ENCODE measurements at places on chromosomes 3 and 15.

DNA sequence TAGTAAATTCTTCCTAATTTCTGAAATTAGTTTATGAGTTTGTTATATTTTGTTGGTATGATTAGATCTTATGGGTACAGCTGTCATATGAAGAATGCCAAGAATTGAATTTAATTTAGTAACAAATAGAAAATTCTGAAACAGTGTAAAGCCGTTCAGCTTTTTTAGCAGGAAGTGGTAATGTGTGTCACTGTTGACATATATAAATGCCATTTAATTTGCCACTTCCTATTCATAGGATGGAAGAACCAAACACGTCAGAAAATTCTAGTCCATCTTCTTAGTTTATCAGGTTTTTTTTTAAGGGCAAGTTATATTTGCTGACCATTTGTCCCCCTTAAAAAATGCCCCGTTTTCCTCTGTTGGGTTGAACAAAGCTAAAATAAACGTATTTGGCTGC is 43.0 kb downstream of the RAB8B start:
- no peak for DNase-seq

DNA sequence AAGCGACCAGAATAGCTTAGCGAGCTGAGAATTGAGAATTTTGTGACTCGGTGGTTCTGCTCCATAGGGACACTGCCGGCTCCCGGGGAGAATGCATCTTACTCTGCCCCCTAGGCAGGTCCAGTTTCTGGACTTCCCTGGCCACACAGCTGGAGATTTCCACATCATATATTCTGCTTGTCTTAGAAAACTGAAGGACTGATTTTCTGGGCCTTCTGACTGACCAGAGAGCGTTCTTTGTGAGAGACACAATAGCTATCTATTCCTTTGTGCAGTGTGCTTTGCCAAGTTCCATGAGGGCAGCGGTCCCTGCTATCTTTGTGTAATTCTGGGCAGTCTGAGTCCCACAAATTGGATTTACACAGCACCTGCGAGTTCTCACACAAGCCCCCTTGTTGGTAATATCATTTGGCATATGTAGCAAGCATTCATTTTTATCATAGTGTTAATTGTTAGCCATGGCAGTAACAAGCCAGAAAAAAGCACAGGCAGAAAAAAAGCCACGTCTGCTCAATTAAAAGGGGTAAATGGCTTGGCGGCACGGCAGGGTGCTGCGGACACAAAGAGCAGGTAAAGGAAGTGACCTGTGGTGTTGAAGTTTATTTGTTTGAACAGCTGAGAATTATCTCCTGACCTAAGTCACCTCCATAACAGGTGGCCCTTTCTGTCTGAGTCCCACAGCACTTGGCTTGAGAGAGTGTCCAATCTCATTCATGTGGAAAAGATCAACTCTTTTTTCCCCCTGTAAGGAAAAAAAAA is 688.7 kb downstream of the TUSC7 start:
- no peak for DNase-seq

DNA sequence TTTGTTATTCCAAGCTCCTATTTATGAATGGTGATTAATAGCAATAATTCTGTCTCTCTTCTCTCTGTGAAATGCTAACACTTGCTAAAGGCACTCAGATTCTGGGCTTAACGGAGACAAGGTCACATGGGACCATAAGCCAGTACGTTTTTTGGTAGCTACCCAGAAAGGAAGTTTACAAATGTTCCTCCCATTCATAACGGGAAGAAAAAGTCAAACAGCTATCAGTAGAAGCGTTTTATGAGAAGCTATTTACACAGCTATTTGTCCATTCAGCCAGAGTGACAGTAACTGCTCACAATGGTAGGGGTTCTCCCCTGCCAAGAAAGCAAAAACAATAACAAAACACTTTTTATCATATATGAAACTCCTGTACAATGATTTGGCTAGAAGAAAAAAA is 51.5 kb downstream of the ZMAT3 start:
- DNase-seq = no peak

DNA sequence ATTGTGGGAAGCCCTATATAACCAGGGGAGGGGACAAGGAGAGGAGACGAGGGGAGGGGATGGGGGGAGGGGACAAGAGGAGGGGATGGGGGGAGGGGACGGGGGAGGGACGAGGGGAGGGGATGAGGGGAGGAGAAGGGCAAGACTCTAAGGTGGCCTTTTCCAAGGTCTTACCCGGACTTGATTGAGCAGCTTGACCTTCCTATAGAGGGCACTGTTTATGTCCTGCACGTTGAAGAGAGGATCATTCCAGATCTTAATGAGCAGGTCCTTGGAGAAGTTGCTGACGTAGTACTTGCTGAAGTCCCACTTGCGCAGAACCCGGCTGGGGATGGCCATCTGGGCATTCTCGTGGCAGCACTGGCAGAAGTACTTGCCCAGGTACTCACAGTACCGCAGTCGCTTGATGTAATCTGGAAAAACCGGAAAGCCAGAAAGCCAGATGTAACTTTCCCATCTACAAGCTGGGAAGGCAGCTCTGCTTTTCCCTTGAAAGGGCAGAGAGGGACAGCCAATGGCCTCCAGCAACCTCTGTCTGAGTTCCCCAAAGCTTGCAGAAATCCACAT is 55.7 kb downstream of the RUBCN start:
- DNase-seq = no peak

GRCh38 chr3:157104521-157104920 is 55.4 kb downstream of the CCNL1 start:
- no peak for DNase-seq

- DNase-seq = no peak
Measured at GRCh38 chr3:7436542-7436941, 575.6 kb downstream of the GRM7 start.

GRCh38 chr3:104523136-104523535 is 843.6 kb upstream of the ALCAM start:
- DNase-seq = no peak

- DNase-seq = no peak
Measured at GRCh38 chr15:97174886-97175540, 785.5 kb upstream of the ARRDC4 start.

DNA sequence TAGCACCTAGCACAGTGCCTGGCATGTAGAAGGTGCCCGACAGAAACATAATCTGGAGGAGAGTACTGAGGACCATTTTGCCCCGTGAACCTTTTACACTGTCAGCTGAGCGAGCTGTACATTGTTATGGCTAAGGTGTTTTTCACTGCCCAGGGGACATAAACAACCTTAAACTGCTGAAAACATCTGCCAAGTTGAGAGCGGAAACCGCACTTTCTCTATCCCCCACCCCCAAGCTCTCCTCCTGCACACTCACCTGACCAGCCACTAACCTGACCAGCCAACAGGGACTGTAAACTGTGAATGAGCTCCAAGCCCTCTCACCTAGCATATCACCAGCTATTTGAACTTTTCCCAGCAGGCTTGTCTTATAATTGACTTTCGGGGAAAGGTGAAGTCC is 17.6 kb downstream of the RAB43 start:
- no peak for DNase-seq

- DNase-seq = peak; percentile 51
Measured at GRCh38 chr3:39267631-39268548, 11.9 kb downstream of the CX3CR1 start.

DNA sequence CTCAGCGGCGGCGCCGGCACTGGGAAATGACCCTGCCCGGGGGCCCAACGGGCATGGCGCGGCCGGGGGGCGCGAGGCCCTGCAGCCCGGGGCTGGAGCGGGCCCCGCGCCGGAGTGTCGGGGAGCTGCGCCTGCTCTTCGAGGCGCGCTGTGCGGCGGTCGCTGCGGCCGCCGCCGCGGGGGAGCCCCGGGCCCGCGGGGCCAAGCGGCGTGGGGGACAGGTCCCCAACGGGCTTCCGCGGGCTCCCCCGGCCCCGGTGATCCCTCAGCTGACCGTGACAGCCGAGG is 172 bp downstream of the ITPKA start:
- no peak for DNase-seq

DNA sequence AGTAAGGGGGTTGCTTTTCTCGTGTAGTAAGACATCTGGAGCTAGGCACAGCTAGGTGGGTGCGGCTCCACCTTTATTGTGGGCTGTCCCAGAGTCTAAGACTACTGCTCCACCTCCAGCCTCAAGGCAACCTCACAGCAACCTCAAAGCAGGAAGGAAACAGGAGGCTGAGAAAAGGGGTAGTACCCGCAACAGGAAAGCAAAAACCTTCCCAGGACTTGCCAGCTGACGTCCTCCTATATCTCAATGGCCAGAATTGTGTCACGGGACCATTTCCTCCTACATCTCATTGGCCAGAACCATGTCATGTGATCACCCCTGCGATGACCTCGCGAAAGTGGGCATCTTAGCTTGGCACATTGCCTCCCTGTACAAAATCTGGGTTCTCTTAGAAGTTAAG is 4.3 kb upstream of the GPR160 start:
- no peak for DNase-seq

- DNase-seq = no peak
Measured at GRCh38 chr3:41565003-41565402, 365.7 kb downstream of the CTNNB1 start.

DNA sequence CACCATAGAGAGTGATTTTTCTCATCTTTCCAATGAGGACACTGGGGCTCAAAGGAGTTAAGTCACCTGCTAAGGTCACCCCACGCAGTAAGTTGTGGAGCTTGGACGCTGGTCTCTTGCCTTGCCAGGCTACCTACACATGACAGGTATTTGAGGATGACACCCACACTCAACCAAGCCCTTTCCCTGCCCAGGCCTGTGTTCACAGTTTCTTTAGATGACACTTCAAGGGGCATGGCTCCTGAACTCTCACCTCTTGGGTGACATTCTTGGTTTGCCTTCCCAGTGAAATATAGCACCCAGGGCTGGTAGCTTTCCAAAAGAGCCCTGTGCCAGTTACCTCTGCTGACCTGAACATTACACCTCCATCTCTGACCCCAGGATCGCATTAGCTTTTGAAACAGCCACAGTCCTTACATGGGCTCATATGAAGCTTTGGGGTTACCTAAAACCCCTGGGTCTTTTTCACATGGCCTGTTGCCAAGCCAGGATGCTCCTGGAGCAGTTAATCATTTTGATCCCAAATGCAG is 148.0 kb downstream of the RPLP1 start:
- no peak for DNase-seq

DNA sequence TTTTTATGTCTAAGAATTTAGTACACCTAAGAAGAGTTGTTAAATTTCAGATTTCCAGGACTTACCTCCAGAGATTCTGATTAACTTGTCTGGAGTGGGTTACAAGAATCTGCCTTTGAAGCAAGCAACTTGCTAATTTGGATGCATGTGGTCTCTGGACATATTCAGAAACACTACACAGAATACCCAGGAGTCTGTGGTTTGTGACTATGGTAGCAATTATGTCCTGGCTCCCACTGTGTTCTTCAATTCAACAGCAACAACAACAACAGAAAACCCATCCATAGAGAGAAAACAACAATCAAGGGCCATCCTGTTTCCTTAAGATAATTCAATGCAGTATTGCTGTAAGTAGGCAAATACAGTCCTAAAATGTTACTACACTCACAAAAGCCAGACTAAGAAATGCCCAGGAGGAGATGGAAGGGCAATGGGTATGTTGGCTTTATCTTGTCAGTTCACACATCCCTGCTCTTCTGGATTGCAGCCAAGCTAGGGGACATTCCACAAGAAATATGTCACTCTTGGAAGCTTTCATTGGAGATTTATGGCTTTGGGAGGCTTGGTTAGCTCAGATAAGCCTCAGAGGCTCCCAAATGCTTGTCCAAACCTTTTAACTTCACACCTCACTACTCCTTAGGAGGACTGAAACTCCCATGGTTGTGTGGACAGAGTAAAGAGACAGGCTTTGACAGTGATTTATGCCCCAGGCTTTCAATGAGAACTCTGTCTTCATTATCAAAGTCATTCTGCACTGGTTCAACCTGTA is 99.4 kb upstream of the MRPL3 start:
- no peak for DNase-seq

GRCh38 chr3:150972366-150973071 is at the start of gene CLRN1:
Gene CLRN1, minus strand, starts transcription at chr3:150972727. Its CDS starts 19 bp downstream, at chr3:150972708.
- no peak for DNase-seq

- DNase-seq = no peak
Measured at GRCh38 chr3:64228110-64228509, 2.8 kb upstream of the PRICKLE2 start.

GRCh38 chr3:186772281-186772694 is 11.1 kb upstream of the EIF4A2 start:
- no peak for DNase-seq

DNA sequence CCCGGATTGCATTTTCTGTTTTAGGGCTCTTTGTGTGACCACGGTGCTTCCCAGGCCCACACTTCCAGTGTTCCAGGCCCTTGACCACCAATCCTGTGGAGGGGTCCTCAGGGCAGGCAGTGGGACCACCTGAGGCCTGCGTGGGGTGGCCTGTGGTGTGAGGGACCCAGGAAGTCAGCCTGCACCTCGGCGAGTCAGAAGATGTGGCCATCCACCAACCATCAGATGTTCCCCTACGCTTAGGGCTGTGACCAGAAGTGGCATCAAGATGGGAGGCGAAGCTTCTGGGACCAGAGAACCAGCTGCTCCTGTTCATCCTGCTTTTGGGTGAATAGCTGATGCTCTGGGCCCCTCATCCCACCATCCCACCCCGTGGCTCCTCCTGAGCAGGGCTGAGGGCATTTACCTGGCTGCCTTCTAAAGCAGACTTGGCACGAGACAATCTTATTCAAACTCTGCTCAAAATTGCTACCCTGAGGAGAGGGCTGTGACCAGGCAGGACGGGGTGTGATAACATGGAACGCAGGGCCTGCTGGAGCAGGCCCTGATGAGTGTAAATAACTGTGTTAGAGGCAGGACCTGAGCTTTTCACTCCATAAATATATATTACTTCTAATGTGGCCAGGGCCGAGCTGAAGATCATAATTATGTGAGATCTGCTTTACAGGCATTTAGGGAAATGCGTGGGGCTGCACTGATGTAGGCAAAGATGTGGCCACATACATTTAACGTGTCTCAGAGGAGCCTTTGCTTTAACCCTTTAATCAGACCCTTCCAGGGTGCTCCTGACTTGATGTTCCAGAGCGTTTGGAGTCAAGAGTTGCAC is 28.8 kb downstream of the SMAD3 start:
- no peak for DNase-seq

GRCh38 chr15:58010983-58011382 is 54.5 kb downstream of the ALDH1A2 start:
- no peak for DNase-seq

DNA sequence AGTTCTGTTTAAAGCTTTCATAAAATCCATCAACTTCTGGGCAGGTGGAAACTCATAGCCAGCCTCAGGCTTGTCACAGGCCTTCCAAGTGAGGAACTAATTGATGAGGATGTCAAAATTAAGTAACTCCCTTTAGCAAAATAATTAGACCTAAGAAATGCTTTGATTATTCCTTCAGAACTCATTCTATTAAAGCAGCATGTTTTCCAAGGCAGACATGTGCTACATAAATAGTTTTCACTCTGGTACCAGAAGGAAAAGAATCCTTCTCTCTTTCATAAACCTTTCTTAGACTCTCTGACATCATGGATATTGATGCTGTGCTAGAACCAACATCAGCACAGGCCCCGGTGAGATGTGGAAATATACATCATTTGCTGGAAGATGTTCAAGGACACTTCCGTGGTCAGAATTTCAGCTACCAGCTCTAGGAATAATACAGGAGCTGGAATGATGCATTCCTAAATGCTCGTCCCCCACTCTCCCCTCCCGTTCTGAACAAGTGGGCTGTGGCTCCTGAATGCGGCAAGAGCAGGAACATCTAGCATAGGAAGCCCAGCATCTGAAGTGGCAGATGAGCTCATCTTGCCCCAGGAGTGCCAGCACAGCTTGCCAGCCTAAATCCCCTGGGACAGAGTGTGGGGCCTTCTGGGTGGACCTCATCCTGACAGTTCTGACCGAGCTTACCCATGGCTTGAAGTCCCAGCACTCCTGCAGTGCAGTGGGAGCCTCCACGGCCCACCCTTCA is 82.4 kb downstream of the WWTR1 start:
- no peak for DNase-seq

- no peak for DNase-seq
Measured at GRCh38 chr3:160454995-160455394, 5.4 kb upstream of the TRIM59 start.
